ENCODE measurements at places on chromosomes 11 and 22.
A peak's percentile ranks its signal among the peaks of the same experiment; 100 is the strongest.

DNA sequence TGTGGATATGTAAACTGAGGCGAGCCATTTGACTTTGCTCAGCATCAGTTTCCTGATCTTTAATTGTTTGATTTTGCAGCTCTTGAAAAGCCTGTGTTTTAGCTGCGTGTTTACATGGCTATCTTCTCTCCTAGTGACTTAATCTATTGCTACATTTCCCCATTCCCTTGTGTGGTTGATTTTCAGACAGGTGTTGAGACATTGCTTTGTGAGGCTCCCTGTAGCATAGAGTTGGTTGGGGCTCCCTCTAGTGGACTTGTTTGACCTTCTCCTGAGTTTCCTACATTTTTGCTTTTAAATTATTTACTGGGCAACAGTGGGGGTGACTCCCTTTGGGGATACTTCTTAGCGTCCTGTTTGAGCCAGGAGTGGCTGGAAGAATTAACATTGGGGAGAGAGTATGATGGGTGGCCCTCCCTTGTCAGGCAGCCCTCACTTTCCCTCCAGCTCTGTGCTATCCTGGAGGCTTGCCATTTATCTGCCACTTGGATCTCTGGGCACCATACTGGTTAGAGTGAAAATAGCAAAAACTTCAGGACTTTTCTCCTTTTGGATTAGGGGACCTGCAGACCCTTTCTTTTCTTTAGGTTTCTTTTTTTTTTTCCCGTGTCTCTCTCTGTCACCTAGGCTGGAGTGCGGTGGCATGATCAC, 9.2 kb upstream of the CBL start:
- DNase-seq, result peak; percentile 27

GRCh38 chr11:120326845-120327281, 1.8 kb downstream of the TLCD5 start:
- no peak for DNase-seq

DNA sequence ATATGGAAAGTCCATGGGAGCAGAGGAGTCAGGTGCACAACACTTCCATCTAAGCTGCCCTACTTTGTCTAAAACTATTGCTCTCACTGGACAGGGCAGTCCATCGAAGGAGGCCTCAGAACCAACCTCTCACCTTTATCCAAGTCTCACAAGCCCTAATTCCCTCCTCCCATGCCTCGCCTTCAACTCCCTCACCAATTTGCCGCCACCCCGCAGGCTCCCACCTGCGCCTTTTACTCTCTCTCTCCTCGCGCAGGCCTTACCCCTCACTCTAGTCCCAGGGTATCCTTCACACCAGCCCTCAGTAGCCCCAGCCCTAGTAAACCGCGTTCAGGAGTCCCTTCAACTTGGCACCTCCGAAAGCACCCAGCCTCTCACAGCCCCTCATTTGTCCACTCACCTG, 451 bp downstream of the FHIP1B start:
- DNase-seq, result no peak

- no peak for DNase-seq
Observed at GRCh38 chr11:69005631-69006368, 7.2 kb downstream of the MRGPRF start.

GRCh38 chr22:38125038-38125610, 14.6 kb upstream of the BAIAP2L2 start:
- DNase-seq, result no peak

DNA sequence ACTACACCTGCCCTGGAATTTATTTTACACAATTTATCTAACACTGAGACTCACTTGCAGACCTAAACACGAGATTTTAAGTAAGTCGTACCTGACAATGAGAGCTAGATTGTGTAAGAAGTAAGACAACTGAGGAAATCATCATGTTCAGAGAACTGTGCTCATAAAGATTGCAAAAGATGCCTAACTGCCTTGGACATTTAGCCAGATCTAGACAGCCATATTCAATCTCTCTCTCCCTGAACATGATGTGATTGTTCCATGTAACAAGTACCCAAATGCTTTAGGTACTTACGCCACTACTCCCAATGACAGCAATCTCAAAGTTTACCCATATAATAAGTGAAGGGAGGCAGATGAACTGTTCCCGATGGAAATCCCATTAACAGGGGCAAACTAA, 209.8 kb upstream of the PITPNB start:
- DNase-seq, result no peak

GRCh38 chr22:18119409-18120110, 9.0 kb downstream of the TUBA8 start:
- DNase-seq, result no peak

DNA sequence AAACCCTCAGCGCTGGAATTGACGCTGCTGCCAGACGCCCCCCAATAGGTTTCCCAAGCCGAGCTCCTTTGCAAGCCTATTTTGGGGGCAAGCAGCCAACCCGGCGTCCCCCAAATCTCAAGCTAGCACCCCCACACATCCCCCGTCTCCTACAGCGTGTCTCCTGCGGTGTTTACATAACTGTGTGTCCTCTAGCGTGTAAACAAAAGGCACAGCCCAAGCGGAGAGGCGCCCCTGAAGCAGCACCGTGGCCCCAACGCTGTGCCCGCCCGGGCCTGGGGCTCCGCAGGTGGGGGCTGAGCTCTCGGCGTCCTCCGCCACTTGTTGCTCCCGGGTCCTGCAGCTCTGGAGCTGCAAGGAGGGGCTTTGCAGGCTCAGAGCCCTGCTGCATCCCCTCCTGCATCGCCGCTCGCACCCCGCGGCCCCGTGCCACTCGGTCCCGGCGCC, 1.6 kb downstream of the CADM1 start:
- DNase-seq, result no peak

DNA sequence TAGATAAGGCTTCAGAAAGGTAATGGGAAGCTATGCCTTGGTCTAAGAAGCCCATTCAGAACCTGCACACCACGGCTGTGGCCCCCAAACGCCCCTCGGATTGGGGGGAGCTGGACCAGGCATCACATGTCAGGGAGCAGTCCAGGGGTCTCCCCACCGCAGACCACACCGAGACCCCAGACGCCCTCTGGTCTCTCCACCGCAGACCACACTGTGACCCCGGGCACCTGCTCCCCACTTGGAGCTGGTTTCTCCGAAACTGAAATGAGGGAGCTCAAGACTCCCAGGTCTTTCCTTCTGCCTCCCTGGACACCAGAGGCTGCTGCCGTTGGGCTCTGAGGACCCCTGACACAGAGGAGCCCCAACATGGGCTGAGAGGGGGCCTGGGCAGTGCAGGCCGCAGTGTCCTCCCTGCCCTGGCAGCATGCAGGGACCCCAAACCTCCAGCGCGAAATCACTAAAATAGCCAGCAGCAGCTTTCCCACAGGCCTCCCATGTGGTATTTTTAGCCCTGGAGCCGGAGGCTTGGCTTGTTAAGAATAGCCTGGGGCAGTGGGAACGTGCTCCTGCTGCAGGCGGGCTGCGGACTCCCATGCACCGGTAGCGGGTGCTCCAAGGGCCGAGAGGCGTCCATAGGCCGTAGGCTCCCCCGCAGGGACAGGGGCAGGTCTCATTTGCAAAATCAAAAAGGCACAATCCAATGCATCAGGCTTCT, 7.7 kb downstream of the LINC01488 start:
- no peak for DNase-seq

GRCh38 chr11:7543302-7543701, 29.5 kb downstream of the PPFIBP2 start:
- DNase-seq, result no peak
